Activated CD4-positive, alpha-beta memory T cell treated with anti-CD3 and anti-CD28 coated beads for 36 hours (primary cell): ENCODE measurements at places on chromosomes 2 and 18.

GRCh38 chr2:241952816-241953215 lies 83.3 kb downstream of the RTP5 start:
- no peak for DNase-seq

DNA sequence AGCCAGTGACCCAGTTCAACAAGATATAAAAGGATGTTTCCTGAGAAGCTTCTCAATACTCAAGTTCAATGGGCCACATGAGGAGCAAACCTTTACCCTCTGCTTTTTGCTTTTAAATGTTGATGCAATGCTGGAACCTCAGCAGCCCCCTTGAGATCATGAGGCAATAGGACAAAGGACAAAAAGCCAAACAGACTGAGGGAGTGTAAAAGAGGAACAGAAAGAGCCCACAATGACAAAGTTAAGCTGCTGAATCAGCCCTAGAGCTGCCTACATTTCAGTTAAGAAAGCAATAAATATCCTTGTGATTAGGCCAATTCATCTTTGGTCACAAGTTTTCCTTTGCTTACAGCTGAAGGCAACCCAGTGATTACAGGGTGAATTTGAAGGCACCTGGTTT lies 76.9 kb downstream of the MRO start:
- DNase-seq = no peak

GRCh38 chr18:13465124-13465446 lies 246.5 kb downstream of the LDLRAD4 start:
- DNase-seq = no peak

DNA sequence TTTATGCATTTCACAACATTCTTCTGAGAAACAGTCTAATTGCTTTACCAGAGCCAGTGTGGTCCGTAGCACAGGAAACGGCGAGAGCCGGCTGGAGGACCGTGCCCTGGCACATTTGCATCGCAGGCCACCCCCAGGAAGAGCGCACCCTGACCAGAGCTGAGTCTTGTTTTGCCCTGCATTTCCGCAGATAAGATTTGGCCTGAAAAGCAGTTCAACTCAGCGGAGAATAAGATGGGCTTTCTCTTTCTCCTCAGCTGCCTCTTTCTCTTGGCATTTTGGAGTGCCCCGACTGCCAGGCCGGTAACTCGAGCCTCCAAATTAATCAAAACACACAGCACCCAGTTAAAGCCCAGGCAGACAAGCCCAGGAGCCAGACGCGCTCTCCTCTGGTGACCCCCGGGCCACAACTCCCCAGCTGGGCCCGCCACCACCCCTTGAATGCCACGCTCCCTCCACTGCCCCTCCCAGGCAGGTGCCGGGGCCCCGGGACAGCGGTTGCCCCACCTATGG lies 464 bp downstream of the COL4A4 start:
- DNase-seq = no peak

DNA sequence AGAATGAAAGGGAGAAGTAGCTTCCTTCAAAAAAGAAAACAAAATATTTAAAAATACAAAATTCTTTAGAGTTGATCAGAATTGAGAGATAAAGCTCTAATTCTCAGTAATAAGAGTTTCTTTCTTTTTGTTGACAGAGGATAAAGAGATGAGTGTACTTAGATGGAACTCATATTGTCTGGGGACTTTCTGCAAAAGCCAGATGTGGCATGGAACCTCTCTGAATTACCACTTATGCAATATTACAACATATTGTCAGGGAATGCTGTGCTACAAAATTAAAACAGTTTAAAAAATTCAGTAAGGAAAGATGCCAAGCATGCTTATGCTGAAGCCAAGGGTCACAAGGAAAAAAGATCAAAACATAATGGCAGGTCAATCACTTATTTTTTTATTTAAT lies 386.6 kb upstream of the LRATD1 start:
- no peak for DNase-seq

GRCh38 chr18:50654658-50655550 lies 95.0 kb downstream of the MAPK4 start:
- no peak for DNase-seq

GRCh38 chr2:120722568-120723421 lies 12.9 kb upstream of the GLI2 start:
- no peak for DNase-seq

GRCh38 chr2:144405982-144406788 lies 113.7 kb downstream of the ZEB2 start:
- DNase-seq = no peak

DNA sequence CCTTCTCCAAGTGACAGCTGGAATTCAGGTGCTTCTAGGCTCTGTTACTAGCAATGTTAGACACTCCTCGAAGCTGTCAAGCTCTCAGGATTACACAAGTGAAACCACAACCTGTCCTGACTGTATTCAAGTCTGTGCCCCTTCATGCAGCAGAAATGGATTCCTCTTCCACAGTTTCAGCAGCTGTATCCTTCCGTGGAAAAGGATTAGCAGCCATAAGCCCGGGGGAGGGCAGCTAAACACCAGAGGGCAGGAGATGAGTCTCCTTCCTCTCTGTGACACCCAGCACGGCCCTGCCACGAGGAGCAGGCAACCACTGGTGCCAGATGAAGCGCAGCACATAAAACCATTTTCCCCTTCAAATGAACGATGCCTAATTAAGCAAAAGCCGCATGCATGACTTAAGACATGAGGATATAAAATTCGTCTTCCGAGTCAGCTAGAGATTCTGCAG lies 1.2 kb downstream of the ST3GAL5 start:
- DNase-seq = peak; percentile 74

- peak; percentile 48 for DNase-seq
Observed at GRCh38 chr2:160353166-160353565, 140.4 kb downstream of the RBMS1 start.

DNA sequence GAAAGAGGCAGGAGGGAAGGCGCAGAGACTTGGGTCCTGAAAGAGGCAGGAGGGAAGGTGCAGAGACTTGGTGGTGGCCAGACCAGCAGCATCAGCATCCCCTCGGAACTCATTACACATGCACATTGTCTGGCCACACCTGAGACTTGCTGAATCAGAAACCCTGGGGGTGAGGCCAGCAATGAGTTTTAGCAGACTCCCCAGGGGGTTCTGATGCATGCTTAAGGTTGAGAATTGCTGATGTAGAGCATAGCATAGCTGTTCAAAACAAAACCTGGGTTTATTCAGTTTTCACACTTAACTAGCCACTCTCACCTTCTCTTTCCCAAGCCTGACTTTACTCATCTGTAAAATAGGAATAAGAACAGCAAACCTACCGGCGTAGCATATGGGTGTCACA lies 122.9 kb downstream of the MRO start:
- no peak for DNase-seq

DNA sequence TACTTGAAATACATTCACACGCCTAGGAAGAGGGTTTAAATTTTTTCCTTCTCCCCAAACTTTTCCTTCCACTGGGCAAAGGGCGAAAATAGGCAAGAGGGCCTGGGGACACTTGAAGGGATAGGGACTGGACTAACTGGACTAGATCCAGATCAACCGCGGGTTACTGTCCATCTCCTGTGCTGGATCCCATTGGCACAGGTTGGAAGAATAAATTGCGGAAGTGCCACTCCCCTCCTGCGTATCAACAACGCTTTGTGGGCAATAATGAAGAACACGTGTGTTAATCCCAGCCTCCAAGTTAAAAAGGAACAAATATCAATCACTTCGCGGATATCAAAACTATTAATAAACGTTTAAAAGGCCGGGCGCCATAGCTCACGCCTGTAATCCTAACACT lies 1.7 kb upstream of the FZD5 start:
- no peak for DNase-seq

DNA sequence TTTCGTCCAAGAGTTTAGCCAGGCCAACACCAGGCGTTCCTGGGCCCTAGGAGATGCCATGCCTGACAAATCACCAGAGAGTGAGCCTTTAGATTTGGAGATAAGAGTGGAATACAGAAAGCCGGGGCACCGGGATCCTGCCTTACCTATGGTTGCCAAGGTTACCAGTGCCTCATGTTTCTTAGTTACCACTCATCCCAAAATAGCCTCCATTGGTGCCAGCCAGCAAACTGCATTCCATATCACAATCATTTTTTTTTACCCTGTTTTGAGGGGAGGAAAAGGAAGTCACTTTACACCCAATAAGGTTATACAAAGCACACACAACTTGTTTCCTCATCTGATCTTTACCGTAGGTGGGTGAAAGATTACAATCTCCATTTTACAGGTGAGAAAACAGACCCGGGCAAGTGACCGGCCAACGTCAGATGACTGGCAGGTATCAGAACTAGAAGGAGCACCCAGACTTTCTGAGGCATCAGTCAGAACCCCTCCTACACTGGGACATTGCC lies 48.3 kb upstream of the PDIA6 start:
- DNase-seq = no peak

DNA sequence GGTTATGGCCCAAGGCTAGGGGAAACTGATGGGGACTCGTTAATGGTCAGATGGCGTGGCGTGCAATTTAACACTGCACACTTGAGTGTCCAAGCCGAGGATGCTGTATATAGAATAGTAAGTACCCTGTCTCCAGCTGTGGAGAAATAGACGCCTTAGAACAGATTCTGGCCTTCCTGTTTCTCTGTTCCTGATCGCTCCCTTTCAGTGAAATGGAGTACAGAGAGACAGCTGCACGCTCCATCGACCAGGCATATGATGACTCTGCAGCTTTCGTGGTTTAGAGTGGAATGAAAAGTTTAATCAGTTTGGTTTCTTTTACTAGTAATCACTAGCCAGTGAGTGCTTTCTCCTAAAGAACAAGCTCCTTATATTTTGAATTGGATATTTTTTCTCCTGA lies 213.4 kb downstream of the NEDD4L start:
- DNase-seq = no peak

- no peak for DNase-seq
Observed at GRCh38 chr2:67930156-67930555, 132.6 kb downstream of the C1D start.

DNA sequence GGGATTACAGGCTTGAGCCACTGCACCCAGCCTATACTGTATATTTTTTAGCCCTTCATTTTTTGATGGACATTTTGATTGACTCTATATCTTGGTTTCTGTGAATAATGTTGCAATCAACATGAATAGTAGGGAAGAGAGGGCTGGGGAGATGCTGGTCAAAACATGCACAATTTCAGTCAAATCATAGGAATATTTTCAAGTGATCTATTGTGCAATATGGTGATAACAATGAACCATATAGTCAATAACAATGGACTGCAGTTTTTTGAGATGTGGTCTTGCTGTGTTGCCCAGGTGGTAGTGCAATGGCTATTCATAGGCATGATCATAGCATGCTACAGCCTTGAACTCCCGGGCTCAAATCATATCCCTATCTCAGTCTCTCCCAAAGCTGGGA lies 264.7 kb upstream of the TMEFF2 start:
- no peak for DNase-seq

GRCh38 chr18:12534820-12535219 lies 123.1 kb downstream of the SPIRE1 start:
- DNase-seq = no peak

GRCh38 chr2:228938629-228939028 lies 332.5 kb downstream of the PID1 start:
- no peak for DNase-seq

DNA sequence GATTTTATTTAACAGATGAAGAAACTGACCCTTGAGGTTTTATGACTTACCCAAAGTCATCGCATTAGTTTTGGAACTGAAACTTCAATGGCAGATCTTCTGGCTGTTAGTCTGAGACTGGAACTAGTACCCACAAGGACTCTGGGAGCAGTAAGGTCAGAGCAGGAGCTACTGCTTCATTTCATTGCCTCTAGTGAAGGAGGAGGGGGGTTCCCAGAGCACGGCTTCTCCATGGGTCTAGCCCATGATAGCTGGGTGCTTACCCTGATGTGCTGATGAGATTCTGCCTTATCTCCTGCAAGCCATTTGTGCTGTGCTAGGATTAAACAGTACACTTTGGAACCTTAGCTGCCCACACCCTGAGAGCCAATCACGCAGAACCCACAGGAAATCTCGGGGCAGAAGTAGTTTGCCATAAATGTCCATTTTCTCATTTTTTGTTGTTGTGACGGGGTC lies 5.4 kb upstream of the RNASEH1 start:
- DNase-seq = no peak

DNA sequence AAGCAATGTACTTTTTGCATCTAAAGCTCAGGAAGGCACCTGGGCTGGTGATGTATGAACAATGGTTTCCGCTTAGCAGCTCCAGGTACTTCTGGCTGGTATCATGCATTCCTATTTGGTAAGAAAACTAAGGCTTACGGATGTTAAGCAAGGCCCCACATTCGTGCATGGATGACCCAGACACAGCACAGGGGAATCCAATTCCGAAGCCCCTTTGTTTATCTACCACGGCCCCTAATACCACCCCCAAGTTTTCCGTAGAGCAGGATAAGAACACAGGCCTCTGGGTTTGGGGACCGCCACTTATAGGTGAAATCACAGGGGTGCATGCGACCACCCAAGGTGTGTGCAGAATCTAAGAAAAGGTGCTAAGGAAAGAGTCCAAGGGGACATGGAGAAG lies 192.1 kb upstream of the ID2 start:
- no peak for DNase-seq

GRCh38 chr2:127293386-127293747 lies 577 bp downstream of the ERCC3 start:
- peak; percentile 36 for DNase-seq

- DNase-seq = no peak
Observed at GRCh38 chr18:44778788-44779187, 98.1 kb downstream of the SETBP1 start.

GRCh38 chr2:136386046-136386445 lies 268.1 kb upstream of the CXCR4 start:
- DNase-seq = no peak

DNA sequence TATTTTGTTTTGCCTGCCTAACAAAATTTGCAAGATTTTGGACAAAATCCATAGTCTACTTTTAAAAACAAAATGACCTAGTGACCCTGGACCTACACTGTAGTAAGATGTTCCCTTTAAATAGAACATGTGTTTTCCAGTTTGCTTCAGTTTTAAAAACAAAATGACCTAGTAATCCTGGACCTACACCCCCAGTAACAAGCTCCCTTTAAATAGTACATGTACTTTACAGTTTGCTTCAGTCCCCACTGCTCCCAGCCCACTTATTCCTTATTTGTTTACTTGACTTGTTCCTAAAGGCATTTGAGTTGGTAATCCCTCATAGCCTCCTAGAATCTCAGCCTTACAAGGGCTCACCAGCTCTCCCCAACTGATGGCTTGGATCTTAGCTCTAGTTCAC lies 34.5 kb upstream of the HTR2B start:
- DNase-seq = no peak

DNA sequence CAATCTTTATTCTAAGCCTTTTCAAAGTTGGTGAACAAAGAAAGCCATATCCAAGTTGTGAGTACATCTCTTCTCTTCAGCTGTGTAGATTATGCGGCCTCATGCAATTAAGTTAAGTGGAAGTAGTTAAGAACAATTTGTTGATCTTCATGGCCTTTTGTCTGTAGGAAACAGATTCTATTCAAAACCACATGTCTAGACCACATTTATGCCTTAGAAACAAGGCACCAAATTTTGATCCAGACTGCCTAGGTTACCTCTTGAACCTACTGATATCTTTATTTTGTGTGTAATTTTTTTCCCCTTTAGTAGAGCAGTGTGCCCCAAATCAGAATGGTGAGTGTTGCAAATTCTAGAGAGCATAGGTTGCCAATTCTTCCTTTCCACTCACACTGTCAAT lies 101.6 kb upstream of the CERS6 start:
- no peak for DNase-seq

GRCh38 chr2:217636991-217637561 lies 365.7 kb downstream of the TNS1 start:
- no peak for DNase-seq

GRCh38 chr18:79221136-79221535 lies 151.9 kb downstream of the ATP9B start:
- no peak for DNase-seq
